ENCODE measurements at places on chromosomes 5 and 9. TPM values are rescaled to one million over a fixed set of nuclear protein-coding genes. Genes with fewer than 3 reads are reported as not detected.

DNA sequence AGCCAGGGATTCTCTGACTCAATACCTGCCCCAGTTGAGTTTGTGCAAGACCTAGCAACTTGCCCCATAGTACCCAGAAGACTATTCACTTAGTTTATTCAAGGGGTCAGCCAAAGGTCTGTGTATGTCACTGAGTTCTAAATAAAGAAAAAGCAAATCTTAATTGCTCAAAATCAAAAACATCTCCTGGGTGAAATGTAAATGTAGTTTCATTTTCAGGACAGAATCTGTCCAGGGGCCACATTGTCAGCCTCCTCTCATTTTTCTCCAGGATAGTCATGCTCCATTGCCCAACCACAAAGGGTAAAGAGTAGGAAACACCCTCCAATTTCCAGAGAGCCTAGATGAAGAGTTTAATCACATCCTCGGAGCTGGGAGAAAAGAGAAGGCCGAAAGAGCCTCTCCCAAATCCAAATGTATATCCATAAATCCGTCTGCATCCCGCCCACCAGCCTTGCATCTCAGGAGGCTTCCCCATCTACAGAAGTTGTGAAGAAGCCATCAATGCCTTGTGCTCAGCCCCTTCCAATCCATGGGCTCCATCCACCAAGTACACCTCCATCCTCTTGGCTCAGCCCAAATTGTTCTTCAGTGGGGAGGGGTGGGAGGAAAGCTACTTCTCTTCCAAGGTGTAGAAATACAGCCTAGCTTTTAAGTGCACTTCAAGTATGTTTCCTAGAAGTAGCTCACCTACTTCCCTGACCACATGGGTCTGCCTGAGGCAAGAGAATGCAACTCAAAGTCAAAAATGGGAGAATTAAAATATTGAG lies 26.9 kb downstream of the ADAM19 start:
- no peak for DNase-seq

Gene SNCAIP
- total RNA-seq = not detected

DNA sequence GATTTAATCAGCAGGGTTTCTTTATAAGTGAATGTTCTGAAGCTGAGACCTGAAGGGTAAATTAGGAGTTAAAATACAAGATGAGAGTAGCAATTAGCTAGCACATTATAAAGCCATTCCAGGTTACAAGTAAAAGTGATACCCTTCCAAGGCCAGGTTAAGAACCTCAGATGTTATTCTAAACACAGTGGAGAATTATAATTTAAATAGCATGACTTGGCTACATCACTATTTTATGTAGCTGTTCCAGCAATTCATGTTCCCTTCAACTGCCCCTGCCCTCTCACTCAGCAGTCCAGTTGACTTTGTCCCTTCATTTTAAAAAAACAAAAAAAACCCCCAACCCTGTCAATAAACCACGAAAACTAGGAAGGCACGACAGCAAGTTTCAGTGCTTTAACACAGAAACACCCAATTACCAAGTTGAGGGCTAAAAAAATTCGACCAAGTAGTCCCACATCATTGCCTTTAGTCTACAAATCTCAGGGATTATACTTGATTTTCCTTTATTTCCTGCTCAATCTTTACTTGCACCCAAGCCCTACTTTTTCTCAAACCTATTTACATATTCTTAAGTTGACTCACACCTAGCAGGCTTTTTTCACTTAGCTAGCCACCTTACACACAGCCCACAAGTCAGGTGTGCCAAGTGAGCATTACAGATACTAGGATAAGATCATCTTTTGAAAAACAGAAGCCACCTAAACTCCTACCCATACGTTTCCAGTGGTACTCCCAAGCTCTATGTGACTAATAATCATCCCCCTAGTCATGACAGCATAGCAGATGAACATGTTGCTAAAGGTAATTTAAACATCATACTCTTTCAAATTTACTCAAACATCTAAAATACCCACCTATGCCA lies 3.4 kb downstream of the RPL37 start:
- DNase-seq = no peak

DNA sequence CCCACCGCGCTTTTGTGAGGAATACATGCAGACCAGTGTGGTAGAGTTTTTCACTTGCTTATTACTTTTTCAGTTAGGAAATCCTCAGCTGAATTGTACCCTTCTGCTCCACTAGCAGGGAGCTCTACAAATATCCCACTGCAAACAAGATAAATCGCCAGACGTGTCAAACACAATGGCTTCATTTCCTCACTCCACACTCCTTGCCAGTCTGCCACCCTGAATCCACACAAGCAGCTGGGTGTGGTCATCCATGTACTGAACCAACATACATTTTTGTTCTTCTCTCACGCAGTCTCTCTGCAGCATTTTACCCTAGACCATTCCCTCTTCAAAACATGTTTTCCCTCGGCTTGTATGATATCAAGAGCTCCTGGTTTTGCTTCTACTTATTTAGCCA lies 3.7 kb upstream of the ROR2 start:
- no peak for DNase-seq

Gene WNT8A
- total RNA-seq = not detected

All from G401 (cell line).